ENCODE measurements at places on chromosomes 3 and 15.

DNA sequence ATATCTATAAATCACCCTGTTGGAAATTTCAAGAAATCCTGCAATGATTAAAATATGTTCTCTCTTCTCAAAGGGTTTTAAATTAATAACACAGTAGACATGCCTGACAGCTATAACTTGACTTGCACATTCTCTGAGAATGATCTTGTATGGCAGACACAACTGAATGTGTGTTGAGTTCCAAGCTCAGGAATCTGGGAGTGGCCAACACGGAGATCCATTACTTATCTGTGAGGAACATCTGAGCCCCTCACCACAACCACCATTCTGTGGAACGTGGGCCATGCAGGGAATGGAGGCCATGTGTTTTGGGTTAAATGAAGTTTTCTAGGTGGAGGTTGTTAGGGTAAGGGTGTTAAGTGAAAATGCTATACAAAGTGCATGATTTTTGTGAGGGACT lies 105.3 kb upstream of the CHMP2B start:
- no peak for DNase-seq

DNA sequence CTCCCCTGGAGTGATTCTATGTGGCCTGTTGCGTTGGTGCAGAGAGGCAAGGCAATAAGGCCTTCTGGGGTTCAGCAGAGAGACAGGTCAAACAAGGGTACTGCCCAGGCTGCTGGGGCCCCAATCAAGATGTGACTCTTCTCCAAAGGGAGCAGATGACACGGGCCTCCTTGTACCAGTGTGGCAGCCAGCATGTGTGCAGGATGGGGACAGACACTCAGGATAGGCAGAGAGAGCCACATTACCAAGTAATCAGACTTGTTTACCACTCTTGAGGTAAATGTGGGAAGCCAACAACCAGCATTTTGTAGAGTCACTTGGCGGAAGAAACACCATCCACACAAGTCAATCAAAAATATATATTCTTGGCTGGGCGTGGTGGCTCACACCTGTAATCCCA lies 95.3 kb upstream of the DLG1 start:
- DNase-seq = no peak

GRCh38 chr3:28971156-28971555 lies 309.7 kb upstream of the RBMS3 start:
- no peak for DNase-seq

- DNase-seq = peak; percentile 70
Observed at GRCh38 chr3:57555738-57556458, at the start of gene PDE12. Gene PDE12 (plus strand): TSS chr3:57556274. CDS start chr3:57556380, 106 bp downstream.

GRCh38 chr3:150342896-150343467 lies 65.1 kb upstream of the TSC22D2 start:
- no peak for DNase-seq

DNA sequence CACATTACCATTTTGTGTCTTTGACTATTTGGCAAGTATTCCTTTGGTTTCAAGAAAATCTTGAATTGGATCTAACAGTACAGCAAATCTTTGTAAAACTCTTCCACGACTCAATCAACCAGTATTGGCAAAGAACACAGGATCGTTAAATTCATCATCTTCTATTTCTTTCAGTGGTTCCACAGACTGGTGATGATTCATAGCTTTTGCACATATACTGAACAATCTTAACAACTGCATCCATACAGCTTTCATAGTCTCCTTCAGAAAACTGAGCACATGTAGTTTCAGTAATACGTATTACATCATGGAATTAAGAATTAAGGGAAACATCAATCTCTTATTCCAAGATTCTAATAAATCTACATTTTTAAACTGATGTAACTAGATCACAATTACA lies 91.6 kb upstream of the LIPC start:
- DNase-seq = no peak

- no peak for DNase-seq
Observed at GRCh38 chr15:100940767-100941379, 21.7 kb downstream of the LRRK1 start.

GRCh38 chr3:37785736-37786135 lies 75.9 kb upstream of the CTDSPL start:
- no peak for DNase-seq

GRCh38 chr15:91308199-91308598 lies 208.1 kb downstream of the SV2B start:
- no peak for DNase-seq

DNA sequence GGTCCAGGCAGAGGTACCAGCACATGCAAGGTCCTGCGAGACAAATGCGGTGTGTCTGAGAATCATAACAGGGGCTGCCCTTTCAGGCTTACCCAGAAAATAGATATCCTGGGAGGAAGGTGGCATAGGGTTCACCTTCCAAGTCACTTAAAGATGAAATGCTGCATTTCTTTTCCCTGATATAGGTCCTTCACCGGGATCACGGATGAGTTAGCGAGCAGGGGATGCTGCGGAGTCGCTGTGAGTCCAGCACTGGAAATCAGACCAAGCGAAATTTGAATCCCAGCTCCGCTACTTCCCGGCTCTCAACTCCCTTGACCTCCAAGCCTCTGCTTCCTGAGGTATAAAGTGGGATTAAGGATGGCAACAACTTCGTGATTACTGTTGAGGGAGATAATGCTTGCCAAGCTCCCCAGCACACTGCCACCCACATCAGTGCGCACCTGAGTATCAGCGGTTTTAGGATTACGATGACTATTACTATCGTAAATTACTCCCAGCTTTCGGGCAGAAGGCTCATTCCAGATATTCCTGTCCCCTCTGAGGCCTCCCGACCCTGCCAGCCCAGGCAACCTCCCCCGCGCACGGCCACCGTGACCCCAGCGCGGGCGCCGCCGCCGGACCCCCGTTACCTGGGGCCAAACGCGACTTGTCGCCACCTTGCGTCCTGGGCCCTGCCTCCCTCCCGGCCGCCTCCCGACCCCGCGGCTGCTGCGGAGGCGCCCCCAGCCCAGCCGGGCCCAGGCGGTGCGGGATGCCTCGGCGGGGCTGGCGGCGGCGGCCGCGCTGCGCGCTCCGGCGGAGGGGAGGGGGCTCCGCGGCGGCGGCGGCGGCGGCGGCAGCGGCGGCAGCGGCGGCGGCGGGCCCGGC lies 589 bp upstream of the GPR27 start:
- no peak for DNase-seq

DNA sequence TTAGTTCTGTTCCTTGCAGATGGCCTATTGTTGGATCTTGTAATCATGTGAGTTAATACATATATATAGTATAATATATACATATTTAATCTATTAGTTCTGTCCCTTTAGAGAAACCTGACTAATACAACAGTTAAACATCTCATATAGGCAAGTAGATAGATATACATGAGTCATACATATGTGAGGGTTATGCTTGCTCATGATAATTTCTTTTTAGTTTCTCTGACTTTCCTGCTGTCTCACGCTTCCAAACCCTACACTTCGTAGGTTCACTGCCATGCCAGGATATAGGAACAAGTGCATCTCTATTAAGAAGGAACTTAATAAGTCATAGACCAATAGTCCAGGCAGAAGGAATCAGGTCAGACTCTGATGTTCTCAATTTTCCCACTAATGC lies 16.8 kb upstream of the CLDN16 start:
- no peak for DNase-seq

GRCh38 chr3:117510396-117510795 lies 800.8 kb downstream of the TUSC7 start:
- DNase-seq = no peak

DNA sequence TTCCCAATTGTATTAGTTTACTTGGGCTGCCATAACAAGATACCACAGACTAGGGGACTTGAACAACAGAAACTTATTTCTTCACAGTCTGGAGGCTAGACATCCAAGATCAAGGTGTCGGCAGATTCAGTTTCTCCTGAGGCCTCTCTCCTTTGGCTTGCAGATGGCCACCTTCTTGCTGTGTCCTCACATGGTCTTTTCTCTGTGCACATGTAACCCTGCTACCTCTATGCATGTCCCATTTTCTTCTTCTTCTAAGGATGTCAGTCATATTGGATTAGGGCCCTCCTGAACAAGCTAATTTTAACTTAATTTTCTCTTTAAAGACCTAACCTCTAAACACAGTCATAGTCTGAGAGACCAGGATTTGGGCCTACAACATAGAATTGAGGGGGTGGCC lies 336.7 kb upstream of the WNT5A start:
- no peak for DNase-seq
